ENCODE measurements at places on chromosomes 5 and 9. TPM values are rescaled to one million over a fixed set of nuclear protein-coding genes. Genes with fewer than 3 reads are reported as not detected.

Gene LOX
- total RNA-seq: 8.4 TPM

Gene FYB1
- 9.4 TPM for total RNA-seq

Gene TMEM171
- 32.8 TPM for total RNA-seq

- no peaks in the 10 kb centered on the region for H3K36me3 ChIP-seq
- H3K4me3 ChIP-seq: no peak overlapping the region
- no peaks in the 10 kb centered on the region for H3K4me1 ChIP-seq
- no peaks in the 10 kb centered on the region for H3K27me3 ChIP-seq
These were observed 142.6 kb downstream of the MED10 start for GRCh38 chr5:6235726-6236125.

DNA sequence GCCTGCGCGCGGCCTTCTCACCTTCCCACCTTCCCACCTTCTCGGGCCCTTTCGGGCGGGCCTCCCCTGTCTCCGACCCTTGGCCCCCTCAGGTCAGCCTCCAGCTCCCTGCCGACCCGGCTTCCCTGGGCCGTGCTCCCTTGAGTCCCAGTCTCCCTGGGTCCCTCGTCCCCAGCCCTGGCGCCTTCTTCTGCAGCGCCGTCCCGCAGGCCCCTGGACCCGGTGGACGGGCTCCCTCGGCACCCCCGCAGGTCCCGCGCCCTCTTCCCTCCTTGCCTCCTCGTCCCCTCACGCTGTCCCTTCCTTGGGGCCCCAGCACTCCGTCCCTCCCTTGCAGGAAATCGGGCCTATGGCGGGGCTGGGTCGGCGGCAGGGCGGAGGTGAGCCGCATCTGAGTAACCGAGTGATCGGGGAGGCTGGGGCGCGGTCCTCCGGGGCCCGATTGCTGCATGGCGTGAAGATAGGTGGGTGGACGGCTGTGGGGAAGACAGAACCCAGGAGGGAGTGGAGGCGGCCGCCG lies 7.6 kb downstream of the ARPC5L start:
- H3K27ac ChIP-seq: peak overlapping the region; percentile 94
- peak; percentile 49 for DNase-seq
- H3K36me3 ChIP-seq: no peaks in the 10 kb centered on the region
- H3K4me3 ChIP-seq: peak overlapping the region; percentile 89

GRCh38 chr9:13524245-13524644 lies 244.8 kb upstream of the MPDZ start:
- H3K27me3 ChIP-seq: no peaks in the 10 kb centered on the region
- no peaks in the 10 kb centered on the region for H3K4me1 ChIP-seq
- no peaks in the 10 kb centered on the region for H3K36me3 ChIP-seq
- no peak overlapping the region for H3K27ac ChIP-seq

- no peaks in the 10 kb centered on the region for H3K27me3 ChIP-seq
- DNase-seq: no peak
- no peaks in the 10 kb centered on the region for H3K4me1 ChIP-seq
- no peak overlapping the region for H3K27ac ChIP-seq
- H3K36me3 ChIP-seq: no peaks in the 10 kb centered on the region
- H3K4me3 ChIP-seq: no peak overlapping the region
These were observed 295.3 kb upstream of the IRX4 start for GRCh38 chr5:2178071-2178477.

GRCh38 chr9:87375397-87376073 lies 122.1 kb upstream of the DAPK1 start:
- no peaks in the 10 kb centered on the region for H3K27me3 ChIP-seq
- no peak overlapping the region for H3K4me3 ChIP-seq
- H3K27ac ChIP-seq: no peak overlapping the region
- H3K36me3 ChIP-seq: no peaks in the 10 kb centered on the region
- no peak for DNase-seq

- H3K4me3 ChIP-seq: no peak overlapping the region
- no peak for DNase-seq
- H3K27ac ChIP-seq: peak overlapping the region; percentile 80
- no peaks in the 10 kb centered on the region for H3K36me3 ChIP-seq
- H3K27me3 ChIP-seq: no peaks in the 10 kb centered on the region
These were observed 27.9 kb downstream of the SEMA6A start for GRCh38 chr5:116546743-116547124.

GRCh38 chr5:150671509-150672236 lies 10.6 kb downstream of the MYOZ3 start:
- H3K27ac ChIP-seq: peak overlapping the region; percentile 4
- peak overlapping the region; percentile 48 for H3K4me3 ChIP-seq
- peaks cover 36% of the 10 kb centered on the region for H3K27me3 ChIP-seq
- no peak for DNase-seq

GRCh38 chr5:170440771-170441392 lies 51.7 kb upstream of the KCNMB1 start:
- H3K4me1 ChIP-seq: no peaks in the 10 kb centered on the region
- no peaks in the 10 kb centered on the region for H3K36me3 ChIP-seq
- DNase-seq: no peak
- no peak overlapping the region for H3K27ac ChIP-seq
- no peaks in the 10 kb centered on the region for H3K27me3 ChIP-seq

GRCh38 chr5:135557076-135557838 lies 21.5 kb upstream of the NEUROG1 start:
- DNase-seq: no peak
- H3K27me3 ChIP-seq: peaks cover 37% of the 10 kb centered on the region
- no peaks in the 10 kb centered on the region for H3K36me3 ChIP-seq
- no peak overlapping the region for H3K4me3 ChIP-seq
